RKO (cell line): ENCODE measurements at places on chromosomes 13 and 19.

- no peak for DNase-seq
Observed at GRCh38 chr13:101572456-101572855, 120.0 kb downstream of the ITGBL1 start.

DNA sequence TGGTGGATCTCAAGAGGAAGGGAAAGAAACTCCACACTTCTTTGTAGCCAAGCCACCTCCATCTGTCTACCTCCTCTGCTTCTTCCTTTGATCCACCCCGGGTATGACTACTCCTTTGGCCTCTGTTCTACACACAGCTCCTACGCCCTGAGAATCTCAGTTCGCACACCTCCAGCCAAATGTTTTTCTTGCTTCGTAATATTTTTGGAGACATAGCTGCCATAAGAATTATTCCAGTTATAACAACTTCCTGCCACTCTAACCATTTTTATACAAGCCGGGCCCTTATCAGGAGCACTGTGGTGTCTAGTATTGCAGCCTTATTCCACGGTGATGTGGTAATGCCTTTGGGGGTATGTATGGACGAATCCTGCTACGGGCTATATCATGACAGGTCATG is 126.7 kb downstream of the STARD13 start:
- no peak for DNase-seq

DNA sequence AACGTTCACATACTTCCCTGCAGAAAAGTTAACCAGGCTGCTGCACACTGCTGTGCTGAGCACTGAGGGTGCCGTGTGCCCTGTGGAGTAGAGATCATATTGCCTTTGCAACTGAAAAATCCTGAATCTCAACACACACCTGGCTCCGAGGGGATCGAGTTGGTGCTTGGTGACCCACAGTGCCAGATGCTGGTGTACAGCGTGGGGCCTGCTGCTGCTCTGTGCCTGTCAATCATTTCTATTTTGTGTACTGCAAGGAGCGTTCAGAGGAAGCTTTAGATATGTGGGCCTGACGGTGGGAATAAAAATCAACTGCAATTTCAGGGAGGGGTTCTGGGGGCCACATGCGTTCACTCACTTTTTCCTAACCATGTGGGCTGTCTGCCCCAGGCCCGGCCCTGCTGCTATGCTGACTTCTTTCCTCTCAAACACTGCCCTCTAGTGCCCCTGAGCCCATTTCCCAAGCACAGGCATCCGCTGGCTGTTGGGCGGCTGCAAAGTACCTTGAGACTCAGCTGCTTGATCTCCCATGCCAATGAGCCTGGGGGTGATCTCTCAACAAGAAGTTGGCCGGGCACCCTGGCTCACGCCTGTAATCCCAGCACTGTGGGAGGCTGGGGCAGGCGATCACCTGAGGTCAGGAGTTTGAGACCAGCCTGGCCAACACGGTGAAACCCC is 9.7 kb upstream of the LENG8 start:
- peak; percentile 40 for DNase-seq

- DNase-seq = no peak
Observed at GRCh38 chr13:111347438-111347837, 27.0 kb downstream of the TEX29 start.

GRCh38 chr19:5826531-5827341 is 12.8 kb downstream of the FUT6 start:
- DNase-seq = peak; percentile 86

- peak; percentile 33 for DNase-seq
Observed at GRCh38 chr13:40665126-40666044, 1.1 kb downstream of the FOXO1 start.

DNA sequence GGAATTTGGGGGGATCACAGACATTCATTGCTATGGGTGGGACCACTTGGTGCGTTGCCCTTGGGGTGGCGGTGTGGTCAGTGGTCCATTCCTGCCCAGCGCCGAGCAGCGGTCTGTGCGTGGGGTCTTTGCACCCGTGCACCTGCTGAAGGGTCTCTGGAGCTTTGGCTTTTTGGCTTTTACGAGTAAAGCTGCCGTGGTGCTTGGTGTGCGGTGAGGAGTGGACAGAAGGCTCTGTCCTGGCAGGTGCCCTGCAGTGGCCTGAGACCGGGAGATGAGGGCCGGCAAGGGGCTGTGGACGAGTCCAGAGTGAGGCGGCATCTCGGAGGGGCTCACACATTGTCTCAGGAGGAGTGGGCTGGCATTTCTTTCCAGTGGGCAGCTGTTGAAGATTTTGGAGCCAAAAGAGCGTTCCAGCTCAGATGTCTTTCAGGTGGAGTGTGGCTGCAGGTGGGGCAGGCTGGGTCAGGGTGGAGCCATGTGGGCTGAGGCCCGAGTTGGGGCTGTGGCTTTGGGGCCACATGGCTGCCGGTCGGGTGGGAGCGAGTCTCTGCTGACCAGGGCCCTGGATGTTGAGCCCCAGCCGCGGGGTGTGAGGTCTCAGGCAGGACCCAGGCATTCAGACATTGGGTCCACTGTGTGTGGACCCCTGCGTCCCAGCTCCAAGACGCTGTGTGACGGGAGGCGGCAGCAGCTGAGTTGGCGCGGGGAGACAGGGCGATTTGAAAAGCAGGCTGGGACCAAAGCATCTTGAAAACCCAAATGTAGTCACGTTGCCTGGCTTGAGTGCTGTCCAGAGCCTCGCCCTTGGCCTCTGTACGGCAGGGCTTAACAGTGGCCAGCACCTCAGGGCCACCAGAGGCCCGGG is 11.7 kb downstream of the GNA11 start:
- no peak for DNase-seq

- DNase-seq = no peak
Observed at GRCh38 chr13:109941221-109941620, 154.8 kb upstream of the IRS2 start.

- DNase-seq = no peak
Observed at GRCh38 chr13:91776611-91777193, 378.3 kb downstream of the GPC5 start.

- DNase-seq = peak; percentile 52
Observed at GRCh38 chr19:45577111-45577905, 7.3 kb downstream of the OPA3 start.

GRCh38 chr19:57642396-57643046 is 9.6 kb downstream of the ZNF211 start:
- no peak for DNase-seq

- DNase-seq = no peak
Observed at GRCh38 chr19:48946463-48947257, 8.0 kb upstream of the BAX start.

DNA sequence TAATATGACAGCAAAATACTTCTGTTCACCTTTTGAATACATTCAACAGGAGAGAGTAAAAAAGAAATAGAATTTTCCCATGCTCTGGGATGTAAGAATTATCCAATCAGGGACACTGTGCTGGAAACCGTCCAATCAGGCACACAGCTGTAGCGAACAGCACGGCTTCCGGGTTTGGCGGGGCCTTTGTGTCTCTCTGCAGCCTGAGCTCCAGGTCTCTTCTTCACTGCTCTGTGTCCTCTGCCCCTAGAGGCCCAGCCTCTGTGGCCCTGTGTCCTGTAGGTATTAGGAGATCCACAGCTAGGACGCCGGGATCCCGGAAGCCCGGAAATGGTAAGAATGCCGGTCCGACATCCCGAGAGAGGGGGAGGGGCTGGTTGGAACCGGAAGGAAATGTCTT is 92.7 kb downstream of the ZNF737 start:
- no peak for DNase-seq

DNA sequence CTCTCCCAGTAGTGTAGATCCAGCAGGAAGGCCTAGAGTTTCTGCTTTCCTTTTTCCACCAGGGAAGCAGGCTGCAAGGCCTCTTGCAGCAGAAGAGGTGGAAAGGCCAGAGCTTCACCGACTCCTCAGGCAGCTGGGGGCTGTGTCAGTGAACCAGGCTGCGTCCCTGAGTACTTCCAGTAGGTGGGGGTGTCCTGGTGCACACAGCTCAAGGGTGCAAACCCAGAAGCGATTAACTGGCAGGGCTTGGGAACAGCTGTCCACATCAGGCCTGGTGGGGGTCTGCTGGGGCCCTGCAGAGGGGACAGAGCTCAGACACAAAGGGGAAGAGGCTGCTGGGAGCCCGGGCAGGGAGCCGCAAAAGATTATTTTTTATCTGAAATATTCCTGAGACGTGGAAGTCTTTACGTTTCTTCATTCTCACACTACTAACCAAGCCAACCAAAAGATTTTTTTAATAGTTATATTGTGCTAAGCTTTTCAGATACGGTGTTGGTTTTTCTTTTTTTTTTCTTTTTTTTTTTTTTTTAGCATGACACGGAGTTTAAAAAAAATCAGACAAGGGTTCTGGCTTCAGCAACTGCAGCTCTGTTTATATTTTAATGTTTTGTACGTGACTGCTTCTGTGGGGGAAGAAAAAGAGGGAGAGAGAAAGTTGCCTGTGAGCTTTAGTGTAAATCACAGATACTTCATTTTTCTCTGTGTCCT is 11.0 kb downstream of the TSHZ3 start:
- peak; percentile 32 for DNase-seq

- DNase-seq = peak; percentile 45
Observed at GRCh38 chr13:45119469-45119990, 780 bp upstream of the GTF2F2 start.

DNA sequence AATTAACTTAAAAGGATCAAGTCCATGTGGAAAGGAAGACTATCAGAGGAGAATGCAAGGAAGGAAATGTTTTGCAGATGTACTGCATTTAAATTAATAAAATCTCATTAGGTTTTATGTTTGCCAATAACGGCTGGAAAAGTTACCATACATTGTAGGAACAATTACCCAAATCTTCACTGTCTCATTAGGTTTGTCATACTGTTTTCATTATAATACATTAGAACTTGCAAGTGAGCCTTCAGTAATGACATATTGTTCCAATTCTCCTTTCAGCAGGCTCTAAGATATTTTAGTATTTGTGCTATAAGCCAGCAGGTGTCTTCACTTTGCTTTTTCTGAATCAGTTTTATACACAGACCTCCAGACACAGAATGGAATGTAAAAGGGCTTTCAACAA is 661.6 kb upstream of the KLHL1 start:
- no peak for DNase-seq

DNA sequence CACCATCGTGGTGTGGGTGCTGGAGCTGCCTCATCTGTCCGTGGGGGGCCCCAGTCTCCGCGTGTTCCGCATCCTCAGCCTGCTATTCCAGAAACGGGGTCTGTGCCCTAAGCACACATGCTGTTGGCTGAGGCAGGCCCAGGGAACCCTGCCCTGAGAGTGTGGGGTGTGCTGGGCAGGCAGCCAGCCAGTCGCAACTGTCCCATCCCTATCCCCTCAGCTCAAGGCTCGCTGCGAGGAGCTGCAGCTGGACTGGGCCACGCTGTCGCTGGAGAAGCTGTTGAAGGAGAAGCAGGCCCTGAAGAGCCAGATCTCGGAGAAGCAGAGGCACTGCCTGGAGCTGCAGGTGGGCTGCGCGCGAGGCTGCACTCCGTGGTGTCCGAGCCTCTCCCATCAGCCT is 21.9 kb downstream of the PLEKHJ1 start:
- no peak for DNase-seq

- DNase-seq = no peak
Observed at GRCh38 chr19:273393-273792, 17.8 kb downstream of the PLPP2 start.

DNA sequence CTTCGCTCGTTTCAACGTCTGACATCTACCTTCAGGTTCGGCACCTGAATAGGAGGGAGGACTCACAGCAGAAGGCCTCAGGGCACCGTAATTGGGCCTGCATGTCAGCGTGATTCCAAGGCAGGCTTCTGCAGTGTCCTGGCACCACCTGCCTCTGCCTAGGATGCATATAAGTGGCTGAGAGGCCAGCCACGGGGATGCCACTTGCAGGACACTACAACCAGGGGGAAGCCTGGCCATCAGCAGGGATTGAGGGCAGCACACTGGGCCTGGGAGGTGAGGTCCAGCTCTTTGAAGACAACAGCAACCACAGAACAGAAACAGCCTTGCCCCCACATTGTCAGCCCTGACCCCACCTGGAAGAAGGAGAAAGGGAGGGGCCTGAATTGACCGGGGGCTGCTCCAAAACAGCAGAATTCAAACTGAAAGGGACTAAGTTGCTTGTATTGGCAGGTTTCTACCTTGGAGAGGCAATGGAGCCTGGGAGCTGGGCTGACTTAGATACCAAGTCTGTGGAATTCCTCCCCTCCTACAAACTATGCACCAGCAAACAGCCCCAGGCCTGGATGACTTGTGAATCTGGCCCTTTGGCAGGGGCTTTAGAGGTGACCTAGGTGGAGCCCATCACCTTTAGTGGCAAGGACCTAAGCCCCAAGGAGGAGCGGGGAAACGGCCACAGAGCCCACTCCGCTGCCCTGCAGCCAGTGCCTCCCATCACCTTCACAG is 34.1 kb upstream of the POMP start:
- no peak for DNase-seq

DNA sequence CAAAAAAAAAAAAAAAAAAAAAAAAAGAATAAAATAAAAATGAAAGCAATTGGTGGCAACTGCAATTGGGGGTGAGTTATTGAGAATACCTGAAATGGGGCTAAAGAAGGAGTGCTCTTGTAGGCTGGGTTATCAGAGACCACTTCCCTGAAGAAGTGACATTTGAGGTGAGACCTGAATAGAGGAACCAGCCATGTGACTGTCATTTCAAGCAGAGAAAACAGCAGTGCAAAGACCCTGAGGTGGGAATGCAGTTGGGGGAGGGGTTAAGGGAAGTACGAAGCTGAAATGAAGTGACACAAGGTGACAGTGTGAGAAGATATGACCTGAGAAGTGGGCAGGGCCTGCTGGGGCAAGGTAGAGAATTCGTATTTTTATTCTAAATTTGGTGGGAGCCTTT is 4.3 kb upstream of the PALM3 start:
- DNase-seq = no peak

GRCh38 chr13:50158385-50159165 is 143.3 kb downstream of the KCNRG start:
- DNase-seq = no peak

- DNase-seq = no peak
Observed at GRCh38 chr19:34276614-34277013, 22.3 kb downstream of the GARRE1 start.
